ENCODE measurements at places on chromosomes 12 and 14.
A peak's percentile ranks its signal among the peaks of the same experiment; 100 is the strongest.

DNA sequence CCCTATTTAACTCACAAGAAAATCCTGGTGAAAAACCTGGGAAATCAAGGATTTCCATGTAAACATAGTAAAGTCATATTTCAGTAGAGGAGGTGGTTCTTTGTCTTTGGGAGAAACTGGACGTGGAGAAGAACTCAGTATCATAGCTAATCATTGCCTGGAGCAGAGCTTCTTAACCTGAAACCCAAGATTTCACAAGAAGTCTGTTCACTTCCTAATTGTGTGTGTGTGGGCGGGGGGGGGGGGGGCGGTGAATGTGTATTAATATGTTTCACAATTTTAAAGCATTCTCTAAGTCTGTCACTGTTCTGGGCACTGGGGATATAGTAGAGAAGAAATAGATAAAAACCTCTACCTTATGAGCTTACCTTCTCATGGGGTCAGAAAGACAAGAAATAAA lies 96.7 kb upstream of the PPP4R3A start:
- DNase-seq: no peak

- no peak for DNase-seq
Observed at GRCh38 chr12:26730481-26731350, 102.3 kb downstream of the ITPR2 start.

GRCh38 chr14:88323086-88323522 lies at the start of gene KCNK10:
KCNK10 (minus strand) TSS chr14:88323269; CDS start chr14:88322798, 471 bp downstream.
- no peak for DNase-seq

GRCh38 chr14:78356391-78356790 lies 186.2 kb downstream of the NRXN3 start:
- no peak for DNase-seq

DNA sequence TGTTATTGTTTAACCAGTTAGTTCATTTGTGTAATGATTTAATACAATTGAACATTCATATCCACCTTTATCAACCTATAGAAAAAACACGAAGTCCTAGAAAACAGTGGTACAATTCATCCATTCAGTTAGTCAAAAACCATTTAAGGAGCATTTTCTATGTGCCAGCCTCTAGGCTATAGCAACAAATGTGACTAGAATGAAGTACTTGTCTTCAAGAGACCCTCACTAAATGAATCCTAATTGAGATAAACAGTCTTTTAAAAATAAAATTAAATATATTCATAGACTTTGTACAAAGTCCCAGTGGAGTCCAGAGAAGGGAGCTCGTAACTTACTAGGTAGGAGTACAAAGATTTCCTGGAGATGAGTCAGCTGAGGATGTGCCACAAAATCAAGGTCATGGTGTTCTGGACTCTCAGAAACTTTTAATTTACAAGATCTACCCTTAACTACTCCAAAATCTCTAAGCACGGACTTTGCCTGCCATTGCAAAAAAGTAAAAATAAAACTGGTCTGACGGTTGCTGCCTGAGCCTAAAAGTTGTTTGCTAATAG lies 430.7 kb upstream of the DCN start:
- no peak for DNase-seq

DNA sequence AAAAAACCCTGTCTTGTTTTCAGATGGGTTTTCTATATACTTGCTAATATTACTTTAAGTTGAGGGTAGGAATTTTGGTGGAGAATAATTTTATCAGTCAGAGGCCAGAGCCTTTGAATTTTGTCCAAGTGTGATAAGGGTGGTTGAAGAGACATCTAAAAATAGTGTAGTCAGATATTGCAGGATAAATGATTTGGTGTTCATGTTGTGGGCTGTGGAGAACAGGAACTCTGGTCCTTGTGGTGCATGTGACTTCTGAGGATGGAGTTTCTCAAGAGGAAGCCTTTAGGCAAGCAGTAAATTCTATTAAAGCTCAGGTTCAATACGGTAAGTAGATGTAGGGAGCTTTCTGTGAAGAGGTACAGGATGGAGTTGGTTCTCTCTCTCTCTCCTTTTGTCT lies 2.8 kb downstream of the ADAM21 start:
- no peak for DNase-seq

DNA sequence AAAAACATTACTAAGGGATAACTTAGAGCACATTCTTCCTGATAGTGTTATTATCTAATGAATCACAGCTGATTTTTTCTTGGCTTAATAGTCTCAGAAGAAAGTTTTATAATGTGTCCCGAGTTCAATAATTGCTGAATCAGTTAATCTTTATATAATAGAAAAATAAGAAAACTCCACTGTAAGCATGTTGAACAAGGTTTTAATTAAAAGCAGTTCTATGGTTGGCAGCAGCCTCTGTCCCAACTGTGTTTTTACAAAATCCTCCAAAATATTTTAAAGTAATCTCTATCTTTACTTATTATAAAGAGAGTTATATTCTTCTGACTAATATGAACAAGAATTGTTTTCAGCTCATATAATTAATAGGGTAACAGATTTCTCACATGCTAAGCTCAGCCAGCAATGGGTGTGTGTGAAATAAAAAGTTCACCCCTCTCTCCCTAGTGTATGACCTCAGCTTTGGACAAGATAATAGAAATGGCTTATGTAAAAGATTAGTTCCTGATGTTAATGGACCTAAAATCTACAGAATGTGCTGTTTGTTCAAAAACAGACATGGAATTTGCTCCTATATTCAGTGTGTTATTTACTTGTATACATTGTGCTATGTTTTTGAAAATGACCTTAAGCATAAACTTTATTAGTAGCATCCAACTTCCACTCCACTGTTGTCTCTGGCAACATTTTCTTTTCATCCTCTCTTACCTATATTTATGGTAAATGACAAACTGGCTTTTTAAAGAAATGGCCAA lies 67.1 kb upstream of the DCN start:
- no peak for DNase-seq

DNA sequence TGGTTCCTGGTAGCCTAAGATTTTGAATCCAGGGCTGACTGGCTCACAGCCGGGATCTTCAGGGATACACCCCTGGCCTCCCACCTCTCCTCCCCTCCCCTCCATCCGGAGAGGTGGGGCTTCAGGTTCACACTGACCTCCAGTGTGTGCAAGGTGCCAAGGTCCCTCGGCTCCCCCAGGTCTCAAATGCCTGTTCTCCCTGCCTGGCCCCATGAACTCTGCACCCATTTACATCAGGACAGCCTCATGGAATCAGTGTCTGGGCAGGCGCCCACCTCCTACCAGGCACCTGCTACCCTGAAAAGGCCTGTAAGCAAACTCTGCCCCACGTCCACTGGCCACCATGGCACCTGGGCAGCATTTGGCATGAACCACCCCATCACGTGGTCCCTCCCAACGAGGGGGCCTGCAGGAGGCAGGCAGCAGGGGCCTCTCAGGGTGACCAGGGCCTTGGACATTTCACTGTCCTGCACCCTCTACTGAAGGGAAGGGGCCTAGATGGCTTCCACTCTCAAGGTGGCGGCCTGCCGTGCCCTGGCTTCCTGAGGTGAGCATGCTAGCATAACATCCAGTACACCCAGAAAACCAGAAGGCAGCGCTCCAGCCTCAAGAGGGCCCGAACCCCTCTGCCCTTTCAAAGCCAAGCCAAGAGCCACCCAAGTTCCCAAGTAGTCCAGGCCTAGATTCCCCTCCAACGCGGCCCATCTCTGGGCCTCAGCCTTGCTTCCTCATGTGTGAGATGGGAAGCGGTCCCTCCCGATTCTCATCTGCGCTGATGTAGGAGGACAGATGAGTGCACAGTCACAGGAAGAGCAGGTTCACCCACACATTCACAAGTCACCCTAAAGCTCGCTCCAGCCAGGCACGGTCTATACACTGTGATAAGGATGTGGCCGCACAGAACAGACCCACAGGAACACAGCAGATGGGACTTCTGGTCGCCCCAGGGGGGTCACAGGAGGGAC lies 37.3 kb downstream of the CCDC85C start:
- DNase-seq: no peak

GRCh38 chr12:102059343-102059742 lies 2.4 kb downstream of the WASHC3 start:
- peak; percentile 50 for DNase-seq

- no peak for DNase-seq
Observed at GRCh38 chr12:95538656-95539055, 12.6 kb downstream of the USP44 start.

GRCh38 chr14:50318031-50318626 lies 6.0 kb downstream of the DMAC2L start:
- no peak for DNase-seq

- DNase-seq: no peak
Observed at GRCh38 chr12:129659961-129660622, 243.7 kb downstream of the TMEM132D start.

GRCh38 chr14:65206078-65206447 lies 103.7 kb upstream of the MAX start:
- peak; percentile 54 for DNase-seq

- no peak for DNase-seq
Observed at GRCh38 chr12:108622421-108622820, 11.3 kb downstream of the SELPLG start.

GRCh38 chr14:104091927-104092771 lies 6.6 kb downstream of the ASPG start:
- no peak for DNase-seq

GRCh38 chr12:56781726-56782125 lies 18.6 kb downstream of the HSD17B6 start:
- DNase-seq: no peak

Data from Jurkat, Clone E6-1 (cell line).